ENCODE measurements at places on chromosomes 11 and 22.

GRCh38 chr22:32712644-32713355, 88.7 kb upstream of the TIMP3 start:
- DNase-seq = no peak

GRCh38 chr22:35863432-35863831, 145.8 kb downstream of the APOL5 start:
- no peak for DNase-seq

DNA sequence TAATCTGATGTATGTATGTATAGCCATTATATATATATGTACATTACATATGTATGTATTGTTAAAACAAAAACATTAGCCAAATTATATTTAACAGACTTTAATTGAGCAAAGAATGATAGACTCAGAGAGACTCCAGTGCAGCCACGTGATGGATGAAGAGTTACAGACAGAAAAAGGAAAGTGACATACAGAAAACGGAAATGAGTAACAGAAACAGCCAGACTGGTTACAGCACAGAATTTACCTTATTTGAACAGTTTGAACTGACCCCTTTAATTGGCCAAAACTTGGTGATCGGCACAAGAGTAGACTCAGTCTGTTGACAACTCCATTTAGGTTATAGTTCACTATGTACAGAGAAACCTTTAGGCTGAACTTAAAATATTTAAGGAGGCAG, 35.0 kb downstream of the CHORDC1 start:
- no peak for DNase-seq

DNA sequence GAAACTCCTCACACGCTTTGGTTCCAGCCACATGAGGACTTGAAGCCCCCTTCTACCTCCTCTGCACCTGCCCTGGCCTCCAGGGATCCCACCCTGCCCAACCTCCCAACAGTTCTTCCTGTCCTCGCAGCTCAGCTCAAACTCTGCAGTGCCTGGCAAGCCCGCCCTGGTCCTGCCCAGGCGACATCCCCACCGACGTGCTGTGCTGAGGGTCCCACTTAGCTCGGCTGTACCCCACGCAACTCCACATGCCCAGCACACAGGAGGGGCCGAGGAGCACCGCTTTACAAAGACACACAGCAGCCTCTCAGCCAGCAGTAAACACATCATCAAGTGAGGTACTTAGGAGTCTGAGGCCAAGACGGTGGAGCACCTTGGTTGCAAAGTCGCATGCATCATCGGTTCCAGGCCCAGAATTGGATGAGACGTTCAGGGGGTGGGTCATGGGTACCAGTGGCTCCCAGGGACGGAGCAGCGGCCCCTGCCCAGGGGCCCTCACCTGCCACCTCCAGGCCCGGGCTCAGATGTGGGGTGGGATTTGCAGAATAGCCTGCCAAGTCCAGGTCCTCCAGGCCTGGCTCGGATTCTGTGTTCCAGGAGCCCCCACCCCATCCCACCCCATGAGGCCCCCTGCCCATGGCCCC, 72.6 kb downstream of the CELSR1 start:
- no peak for DNase-seq

- DNase-seq = no peak
Observed at GRCh38 chr22:36773935-36774334, 2.0 kb downstream of the IFT27 start.

GRCh38 chr22:50628543-50629134, 687 bp upstream of the ARSA start:
- no peak for DNase-seq

DNA sequence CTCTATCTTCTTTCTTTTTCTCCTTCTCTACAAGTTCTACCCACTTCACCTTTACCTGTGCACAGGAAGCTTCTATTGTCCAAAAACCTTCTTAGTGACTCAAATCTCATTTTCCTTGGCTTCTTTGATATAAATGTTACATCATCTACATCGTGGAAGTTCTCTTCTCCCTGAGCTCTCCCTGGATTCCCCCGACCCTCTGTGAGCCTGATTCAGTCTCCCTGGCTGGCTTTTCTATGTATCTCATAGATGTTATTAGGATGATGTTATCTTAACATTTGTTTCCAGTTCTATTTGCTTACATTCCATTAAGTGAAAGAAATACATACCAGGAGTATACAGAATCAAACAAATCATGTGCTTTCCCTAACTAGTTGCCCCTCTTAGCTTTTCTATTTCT, 235.8 kb upstream of the PITPNB start:
- DNase-seq = no peak

DNA sequence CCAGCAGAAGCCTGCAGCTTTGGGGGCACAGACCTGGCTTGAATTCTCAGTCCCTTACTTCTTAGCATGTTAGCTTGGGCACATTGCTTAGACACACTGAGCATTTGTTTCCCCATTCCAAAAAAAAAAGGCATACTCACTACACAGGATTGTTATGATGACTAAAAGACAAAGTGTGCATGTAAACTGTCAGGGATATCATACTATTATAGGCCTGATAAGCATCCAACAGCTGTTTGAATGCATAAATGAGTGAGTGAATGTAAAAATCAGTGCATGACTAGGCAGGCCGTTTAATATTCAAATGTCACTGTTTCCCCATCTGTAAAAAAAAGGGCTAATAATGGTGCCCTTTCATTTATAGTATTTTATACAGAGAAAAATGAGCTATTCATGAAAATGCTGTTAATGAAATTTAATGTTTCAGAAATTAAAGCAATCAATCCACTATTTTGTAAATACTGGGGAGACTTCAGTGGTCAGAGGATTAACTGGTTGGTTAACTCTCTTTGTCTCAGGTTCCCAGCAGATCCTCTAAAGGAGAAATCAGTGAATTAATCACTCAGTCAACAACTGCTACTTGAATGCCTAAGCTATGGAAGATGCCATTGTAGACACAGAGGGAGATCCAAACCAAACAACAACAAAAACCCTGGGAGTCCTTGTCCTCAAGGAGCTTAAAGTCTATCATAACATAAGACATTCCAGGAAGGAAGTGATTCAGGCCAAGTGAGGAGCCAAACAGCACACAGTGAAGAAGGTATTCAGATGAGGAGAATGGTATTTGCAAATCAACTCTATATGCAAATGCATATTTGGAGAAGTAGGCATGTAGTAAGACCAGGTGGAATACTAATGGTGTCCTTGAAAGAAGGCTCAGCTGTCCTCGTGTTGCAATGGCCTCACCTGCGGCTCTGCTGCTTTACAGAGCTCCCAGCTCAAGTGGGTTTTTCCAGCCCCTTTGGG, 26.8 kb downstream of the BARX2 start:
- DNase-seq = no peak

DNA sequence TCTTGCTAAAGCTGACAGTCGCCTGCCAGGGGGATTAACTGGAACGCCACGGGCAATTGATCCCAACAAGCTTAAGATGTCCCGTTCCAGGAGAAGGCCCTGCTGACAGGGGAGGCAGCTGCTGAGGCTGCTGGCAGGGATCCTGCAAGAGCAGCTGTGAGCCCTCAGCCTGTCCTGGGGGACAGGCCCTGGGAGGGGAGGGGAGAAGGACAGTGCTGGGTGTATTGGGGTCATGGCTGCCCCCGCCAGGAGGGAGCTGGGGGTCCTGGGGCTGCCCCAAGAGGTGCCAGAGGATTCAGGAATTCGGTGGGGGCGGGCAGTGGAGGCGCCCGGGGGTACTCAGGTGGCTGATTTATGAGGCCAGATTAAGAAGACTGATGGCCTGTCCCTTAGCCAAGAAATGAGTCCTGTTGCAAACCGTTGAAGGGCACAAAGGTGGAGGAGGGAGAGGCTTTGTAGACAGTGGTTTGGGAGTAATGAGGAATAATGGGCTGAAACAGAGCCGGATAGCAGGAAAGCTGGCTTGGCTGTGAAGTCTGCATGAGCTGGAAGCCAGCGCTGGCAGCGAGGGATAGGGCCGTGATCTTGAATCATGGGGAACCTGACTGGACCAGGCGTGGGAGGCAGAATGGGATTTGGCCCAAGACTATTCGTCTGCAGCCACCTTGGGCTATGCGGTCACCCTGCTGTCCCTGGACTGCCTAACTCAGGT, 133.5 kb downstream of the CACNA1I start:
- DNase-seq = no peak

DNA sequence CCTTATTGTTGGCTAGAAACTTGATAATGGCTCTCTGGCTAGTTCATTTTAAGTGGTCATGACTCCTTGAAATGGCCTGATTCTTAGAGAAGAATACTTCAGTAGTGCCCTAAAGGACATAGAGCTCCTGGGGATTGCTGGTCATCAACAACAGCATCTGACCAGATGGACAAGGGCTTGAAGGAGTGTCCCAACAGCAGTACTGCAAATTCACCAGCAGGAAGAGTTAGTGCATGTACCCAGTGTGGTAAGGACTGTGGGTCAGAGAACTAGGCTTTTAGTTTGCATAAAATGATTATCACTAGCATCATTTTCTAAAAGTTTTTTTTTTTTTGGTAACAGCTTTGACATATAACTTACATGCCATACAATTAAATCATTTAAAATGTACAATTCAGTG, 39.5 kb upstream of the CUL5 start:
- no peak for DNase-seq
